T-helper 17 cell (primary cell): ENCODE measurements at places on chromosomes 6 and 20.

DNA sequence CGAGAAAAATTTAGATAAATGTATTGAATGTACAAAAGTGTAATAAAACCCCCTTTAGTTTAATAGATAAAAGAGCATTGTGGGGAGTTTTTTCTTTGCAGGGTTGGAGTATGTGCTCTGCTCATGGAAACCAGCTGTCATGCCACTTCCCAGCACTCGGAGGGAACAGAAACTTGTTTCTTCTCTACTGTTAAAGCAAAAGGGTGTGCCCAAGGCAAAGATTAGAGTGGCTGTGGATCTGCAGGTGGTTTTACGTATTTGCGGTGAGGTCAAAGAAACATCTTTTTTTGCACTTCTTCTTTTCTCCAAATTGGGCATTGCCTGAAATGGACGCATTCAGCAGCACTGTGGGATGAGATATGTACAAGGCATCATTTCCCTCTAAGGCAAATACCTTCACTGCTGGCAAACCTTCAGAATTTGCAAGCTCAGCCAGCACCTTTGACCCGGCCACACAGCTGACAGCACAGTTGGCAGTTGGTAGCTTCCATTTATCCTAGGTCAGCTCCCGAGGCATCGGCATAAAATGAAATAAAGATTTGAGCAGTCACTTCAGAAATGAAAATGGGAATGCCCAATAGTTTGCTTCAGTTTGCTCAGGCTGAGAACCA, 178.4 kb upstream of the EYA4 start:
- no peak for DNase-seq

GRCh38 chr6:81138236-81138635, 614.2 kb downstream of the TENT5A start:
- no peak for DNase-seq

- DNase-seq, result no peak
Measured at GRCh38 chr6:55167860-55168259, 6.5 kb upstream of the HCRTR2 start.

DNA sequence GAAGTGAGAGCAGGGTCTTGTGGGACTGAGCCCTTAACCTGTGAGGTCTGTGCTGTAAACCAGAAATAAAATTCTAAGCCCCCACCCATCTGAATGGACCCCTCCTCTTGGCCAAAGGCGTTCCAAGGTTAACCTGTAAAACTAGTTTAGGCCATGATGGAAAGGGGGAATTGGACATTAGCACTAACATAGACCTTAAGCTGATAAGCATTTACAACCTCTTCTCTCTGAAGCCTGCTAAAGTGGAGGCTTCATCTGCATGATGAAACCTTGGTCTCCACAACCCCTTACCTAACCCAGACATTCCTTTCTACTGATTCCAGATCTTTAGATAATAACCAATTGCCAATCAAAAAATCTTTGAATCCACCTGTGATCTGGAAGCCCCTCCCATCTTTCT, 25.8 kb downstream of the PIGT start:
- no peak for DNase-seq

GRCh38 chr6:90424580-90424979, 127.9 kb upstream of the BACH2 start:
- DNase-seq, result no peak

- no peak for DNase-seq
Measured at GRCh38 chr6:121688974-121689373, 253.5 kb downstream of the GJA1 start.

DNA sequence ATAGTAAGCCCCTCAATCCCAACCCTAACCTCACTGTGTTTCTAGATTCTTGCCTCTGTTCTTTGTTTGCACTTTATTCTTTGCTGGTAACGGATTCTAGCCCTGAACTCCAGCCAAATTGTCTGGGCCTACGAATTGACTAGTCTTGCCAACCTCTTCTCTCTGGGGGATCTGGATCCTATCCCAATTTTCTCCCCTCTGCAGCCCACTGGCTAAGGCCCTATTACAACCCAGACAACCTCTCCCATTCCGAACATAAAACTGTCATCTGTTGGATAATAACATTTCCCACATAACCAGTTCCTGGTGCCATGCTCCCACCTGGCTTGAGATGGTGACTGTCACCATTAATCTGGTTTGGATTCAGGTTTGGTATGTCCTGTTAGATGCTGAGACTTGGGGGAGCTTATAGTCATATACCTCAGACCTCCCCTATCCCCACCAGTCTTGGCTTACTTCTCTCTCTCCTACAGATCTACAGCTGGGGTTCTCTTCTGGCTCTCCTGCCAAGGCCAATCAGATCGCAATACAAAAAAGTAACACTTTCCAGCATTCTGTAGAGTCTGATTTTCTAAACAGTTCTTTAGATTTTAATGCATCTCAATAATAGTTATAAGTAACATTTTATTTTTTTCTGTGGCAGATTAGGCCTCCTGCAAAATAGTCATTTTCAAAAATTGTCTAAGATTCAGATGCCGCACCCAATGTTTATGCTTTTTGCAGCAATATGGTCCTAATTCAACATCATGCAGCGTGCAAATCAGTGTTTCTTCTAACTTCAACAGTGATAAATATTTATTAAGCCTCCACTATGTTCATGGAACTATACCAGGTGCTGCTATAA, 29.8 kb upstream of the AHI1 start:
- no peak for DNase-seq

DNA sequence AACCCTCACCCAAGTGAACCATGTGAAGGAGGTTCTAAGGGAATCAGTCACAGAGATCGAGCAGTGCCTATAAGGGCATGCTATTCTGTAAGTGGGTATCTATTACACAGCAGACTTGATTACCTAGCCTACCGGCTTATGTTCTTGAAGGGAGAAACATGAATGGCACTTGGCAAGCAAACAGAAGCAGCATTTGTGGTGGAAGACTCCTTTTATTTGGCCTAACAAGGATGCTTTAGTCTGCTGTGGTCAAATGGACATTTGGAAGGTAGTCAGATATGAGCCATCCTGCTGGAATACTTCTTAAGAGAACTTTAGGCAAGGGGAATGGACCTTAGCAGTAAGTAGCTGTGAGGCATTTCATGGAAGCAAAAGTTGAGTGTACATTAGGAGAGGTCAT, 126.3 kb downstream of the COL12A1 start:
- no peak for DNase-seq

GRCh38 chr6:125714441-125715090, 34.9 kb upstream of the HEY2 start:
- DNase-seq, result no peak

DNA sequence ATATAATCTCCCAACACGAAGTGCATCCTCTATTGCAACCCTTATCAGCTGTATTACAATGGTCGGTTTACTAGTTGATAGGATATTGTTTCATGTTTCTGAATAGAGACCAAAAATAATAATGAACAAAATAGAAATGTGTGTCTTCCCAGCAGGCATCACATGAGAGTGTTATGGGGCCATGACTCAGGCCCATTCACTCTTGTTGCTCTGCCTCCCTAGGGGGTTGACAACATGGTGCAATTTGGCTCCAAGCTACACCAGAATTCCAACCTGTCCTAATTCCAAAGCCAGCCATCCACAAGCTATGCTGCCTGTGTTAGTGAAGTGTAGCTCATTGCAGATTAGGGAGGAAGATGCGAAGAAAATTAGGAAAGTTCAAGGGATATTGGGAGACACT, 13.1 kb upstream of the SAYSD1 start:
- no peak for DNase-seq

DNA sequence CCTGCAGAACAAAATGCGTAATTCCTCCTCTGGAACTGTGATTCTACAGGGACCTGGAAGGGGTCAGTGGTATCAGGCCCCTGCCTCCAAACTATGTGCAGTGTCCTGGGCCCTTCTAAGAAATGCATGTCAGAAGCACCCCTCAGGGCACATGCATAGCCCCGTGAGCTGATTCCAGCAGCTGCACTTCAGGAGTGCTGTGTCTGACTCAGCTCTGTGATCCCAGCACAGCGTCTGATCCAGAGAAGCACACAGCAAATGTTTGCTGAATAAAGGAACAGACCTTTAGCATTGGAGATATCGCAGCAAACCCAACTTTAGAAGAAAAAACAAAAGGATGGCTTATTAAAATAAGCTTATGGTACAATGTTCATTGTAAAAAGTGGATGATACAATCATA, 15.8 kb upstream of the MAFB start:
- DNase-seq, result no peak

- DNase-seq, result no peak
Measured at GRCh38 chr20:7859356-7859802, 80.9 kb downstream of the HAO1 start.

DNA sequence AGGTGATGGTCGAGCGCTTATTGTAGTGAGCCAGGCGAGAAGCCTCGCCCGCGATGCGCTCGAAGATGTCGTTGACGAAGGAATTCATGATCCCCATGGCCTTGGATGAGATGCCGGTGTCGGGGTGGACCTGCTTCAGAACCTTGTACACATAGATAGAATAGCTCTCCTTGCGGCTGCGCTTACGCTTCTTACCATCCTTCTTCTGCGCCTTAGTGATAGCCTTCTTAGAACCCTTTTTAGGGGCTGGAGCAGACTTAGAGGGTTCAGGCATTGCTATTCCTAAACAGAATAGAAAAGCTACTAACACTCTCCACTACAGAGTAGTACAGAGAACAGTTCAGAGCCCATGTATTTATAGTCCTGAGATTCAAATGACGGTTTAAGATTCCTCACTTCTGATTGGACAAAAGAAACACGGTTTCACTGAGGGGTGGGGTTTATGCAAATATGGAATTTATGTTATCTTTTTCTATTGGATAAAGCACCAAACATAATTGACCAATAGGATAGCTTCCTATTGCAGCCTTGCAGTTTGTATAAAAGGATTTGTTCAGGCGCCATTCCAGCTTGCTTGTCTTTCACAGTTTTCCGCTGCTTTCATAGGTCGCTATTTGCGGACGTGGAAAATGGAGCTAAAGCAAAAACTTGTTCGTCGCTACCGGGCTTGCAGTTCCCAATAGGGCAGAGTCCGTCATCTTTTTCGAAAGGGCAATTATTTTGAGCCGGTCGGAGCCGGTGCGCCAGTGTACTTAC, 43.7 kb upstream of the HFE start:
- no peak for DNase-seq

DNA sequence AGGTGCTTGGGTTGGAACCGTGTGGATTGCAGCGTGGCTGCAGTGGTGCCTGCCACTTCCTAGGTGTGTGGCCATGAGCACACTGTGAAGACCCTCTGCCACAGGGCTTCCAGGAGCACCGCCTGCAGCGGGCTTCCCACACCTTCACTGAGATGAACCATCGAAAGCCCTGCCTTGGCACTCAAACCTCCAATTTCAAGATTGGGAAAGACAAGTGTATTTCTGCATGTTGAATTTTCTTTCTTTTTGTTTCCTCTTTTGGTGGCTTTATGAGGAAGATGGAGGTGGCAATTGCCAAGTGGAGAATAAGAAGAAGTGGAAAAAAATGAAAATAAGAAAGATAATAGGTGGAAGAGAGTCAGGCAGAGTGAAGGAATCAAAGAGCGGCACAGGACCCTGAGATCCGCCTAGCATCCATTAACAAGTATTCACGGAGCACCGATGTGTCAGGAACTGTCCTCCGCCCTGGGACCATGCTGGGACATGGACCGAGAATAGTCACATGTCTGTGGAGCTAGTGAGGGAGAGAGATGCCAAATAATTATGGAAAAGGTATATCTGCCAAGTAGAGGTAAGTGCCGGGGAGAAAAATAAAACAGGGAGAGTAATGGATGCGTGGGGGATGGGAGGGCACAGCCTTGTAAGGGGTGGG, 159.9 kb downstream of the BCAS1 start:
- no peak for DNase-seq

DNA sequence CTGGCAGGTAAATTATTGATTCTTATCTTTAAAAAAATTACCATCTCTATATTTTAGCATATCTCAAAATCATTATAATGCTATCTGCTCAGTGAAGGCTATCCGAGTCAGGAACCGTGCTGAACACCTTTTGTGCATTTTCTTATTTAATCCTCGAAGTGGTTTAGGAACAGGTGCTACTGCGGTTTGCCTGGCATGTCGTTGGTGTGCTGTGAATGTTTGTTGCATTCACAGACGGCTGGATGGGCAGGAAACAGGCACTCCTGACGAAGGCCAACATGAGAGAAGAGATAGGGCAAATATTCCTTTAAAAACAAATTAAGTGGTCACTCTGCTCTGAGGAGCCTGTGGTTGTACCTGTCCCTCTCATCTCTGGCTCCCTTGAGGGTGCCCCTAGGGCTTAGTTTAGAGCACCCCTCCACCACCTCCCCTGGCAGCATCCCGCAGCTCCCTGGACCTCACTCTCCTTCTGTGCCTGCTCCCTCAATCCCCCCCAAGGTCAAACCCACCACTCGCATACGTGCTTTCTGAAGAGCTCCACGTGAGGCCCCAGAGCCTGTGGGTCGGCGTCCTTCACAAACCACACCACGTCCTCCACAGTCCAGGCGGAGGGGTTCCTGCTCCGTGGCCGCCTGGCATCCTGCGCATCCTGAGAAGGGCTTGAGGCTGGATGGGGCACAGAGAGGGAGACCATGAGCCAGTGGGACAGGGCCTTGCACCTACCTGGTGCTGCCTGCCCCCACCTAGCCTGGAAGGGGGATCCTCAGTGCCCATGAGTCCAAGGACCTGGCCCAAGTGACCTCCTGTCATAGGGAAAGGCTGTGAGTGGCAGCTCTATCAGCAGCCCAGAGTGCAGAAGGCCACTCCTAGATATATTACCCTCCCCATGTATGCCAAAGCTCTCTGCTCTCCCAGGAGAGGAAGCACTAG, 116.5 kb downstream of the SCML4 start:
- no peak for DNase-seq

DNA sequence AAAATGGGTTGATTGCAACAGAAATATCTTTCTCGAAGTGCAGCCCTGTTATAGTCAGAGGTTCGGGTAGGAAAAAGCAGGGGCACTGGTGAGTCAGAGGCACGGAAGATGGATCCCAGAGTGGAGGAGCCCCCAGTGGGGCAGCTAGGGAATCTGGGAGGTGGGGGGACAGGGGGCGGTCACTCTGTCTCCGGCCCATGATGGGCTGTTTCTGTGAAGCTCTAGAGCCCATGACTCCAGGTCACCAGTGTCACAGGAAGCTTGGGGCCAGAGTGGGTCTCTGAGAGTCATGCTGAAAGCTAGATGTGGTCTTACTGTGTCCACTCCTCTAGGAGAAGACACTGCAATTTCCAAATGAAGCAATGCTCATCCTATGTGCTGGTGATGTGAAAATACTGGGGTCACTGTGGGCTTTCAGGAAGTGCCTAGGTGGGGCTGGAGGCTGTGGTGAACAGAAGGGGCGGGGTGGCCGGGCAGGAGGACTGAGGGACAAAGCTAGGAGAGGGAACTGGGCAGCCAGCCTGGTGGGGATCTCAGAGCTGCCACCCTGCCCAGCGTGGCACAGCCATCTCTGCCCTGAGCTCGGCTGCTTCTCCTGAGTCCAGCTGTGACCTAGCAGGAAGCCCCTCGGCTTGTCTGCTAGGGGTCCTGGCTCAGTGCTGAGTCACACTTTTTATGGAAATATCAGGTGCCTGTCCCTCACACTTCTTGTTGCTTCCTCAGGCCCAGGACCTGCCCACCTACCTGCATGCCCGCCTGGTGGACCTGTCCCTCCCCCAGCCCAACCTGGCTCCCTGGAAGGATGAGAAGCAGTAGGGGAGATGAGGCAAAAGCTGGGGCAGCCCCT, 54.2 kb downstream of the IRF4 start:
- no peak for DNase-seq

DNA sequence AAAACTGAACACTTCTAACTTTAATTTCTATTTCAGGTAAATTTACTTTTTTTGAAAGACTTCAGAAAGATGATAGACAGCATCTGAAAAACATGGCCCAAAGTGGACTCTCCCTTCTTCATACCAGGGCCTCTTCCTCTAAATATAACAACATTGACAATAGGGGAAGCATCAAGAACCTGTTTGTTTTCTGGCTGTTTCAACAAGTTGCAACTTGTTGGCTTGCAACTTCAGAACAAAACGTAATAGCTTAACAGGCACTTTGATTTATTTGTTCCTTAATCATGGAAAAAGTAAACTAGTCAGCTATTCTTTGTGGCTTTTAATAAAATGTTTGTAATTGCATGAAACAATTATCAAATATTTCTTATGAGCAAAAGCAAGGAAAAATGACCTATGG, 34.3 kb downstream of the RGS17 start:
- DNase-seq, result no peak
